ENCODE measurements at places on chromosomes 3 and 15. TPM values are rescaled to one million over a fixed set of nuclear protein-coding genes. Genes with fewer than 3 reads are reported as not detected.

DNA sequence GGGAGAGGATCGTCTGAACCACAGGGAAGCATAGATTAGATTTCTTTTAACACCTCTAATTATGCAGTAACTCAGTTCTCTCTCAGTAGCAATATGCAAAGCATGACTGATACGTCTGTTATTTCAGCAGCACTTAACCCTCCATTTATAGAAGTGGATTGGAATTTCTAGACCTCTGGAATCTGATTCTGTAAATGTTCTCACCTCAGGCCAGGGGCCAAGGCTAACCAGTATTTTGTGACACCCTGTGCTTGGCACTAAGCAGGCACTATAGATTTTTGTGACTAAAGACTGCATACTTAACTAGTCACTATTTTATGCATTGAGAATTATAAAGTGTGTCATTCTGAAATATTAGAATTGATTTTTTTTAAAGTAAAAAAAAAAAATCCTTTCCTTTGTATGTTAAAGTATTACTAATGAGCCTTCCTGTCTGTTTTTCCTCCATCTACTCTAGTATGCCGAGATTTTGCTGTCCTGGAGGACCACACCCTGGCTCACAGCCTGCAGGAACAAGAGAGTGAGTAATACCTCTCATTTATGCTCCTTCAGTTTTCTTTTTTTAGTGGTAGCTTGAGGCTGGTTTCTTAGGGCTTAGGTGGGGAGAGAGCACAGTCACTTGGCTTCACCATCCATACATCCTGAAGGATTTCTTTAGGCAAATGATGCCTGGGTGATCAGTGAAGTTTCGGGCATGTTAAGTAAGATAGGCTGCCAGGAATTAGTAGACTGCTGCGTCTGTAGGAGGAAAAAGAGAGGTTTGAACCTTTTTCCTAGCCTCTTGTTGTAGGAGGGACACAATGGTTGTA is 26.5 kb upstream of the UTS2B start:
- DNase-seq, result peak; percentile 59

- DNase-seq, result no peak
Observed at GRCh38 chr3:55704521-55704920, 217.4 kb upstream of the WNT5A start.

GRCh38 chr3:192915722-192916121 is 1.9 kb downstream of the MB21D2 start:
- no peak for DNase-seq

DNA sequence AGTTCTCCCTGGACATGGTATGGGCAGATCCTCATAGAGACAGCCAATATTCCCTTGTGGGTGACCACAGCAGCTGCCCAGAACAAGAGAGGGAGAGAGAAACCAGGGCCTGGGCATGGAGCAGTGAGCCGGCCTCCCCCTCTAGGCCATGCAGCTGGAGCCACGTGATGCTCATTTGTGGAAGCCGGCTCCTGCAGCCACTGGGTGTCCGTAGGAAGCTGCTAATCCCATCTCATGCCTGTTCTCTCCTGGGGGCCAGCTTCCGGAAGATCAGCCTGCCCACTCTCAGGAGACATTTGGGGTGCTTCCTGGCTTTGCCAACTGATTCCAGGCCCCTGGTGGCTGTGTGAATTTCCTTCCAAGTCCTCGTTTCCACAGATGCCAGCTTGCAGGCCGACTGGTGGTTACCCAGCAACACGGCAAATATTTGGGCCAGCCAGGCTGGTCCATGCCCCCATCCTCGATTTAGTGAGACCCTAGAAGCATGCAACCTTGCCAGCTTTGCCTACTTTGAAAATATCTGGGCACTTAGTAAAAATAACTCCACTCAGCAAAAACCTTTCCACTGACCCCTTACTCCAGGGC is 55.3 kb downstream of the LINGO1 start:
- DNase-seq, result peak; percentile 80

DNA sequence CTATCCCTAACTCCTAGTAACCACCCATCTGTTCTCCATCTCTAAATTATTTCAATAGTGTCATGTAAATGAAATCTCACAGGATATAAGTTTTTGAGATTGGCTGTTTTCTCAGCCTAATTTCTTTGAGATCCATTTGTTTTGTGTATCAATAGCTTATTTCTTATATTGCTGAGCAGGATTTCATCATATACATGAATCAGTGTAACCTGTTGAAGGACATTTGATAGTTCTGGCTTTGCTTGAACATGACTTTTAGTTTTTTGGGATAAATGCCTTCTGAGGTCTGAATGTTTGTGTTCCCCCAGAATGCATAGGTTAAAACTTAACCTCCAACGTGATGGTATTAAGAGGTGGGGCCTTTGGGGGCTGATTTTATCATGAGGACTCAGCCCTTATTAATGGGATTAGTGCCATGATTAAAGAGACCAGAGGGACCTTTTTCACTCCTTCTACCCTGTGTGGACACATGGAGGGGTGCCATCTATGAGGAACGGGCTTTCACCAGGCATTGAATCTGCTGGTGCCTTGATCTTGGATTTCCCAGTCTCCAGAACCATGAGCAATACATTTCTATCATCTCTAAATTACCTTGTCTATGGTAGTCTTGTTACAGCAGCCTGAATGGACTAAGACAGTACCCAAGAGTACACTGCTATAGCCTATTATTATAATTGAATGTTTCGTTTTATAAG is 118.3 kb downstream of the FNDC3B start:
- DNase-seq, result no peak

DNA sequence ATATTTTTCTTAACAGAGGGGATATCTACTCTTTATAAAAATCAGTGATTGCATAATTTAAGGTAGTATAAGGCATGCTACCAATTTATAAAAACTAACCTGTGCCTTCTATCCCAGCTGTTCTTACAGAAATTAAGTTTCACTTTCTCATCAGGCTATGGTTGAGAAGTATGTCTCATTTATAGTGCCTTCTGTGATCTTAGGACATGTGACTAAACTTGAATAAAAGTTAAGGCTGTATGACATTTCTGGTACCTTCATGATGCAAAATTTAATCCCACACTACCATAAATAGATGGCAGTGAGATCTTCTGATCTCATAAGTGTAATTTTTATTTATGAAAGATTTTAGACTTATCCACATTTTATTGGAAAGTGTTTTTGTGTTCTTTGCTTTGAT is 12.6 kb downstream of the TIPARP start:
- DNase-seq, result no peak

- no peak for DNase-seq
Observed at GRCh38 chr3:17077606-17078005, 192.9 kb downstream of the PLCL2 start.

GRCh38 chr3:168157903-168158302 is 62.2 kb upstream of the GOLIM4 start:
- no peak for DNase-seq

GRCh38 chr15:64045101-64045435 is 1.2 kb downstream of the DAPK2 start:
- DNase-seq, result no peak

- no peak for DNase-seq
Observed at GRCh38 chr3:150597646-150598045, 5.5 kb upstream of the SELENOT start.

DNA sequence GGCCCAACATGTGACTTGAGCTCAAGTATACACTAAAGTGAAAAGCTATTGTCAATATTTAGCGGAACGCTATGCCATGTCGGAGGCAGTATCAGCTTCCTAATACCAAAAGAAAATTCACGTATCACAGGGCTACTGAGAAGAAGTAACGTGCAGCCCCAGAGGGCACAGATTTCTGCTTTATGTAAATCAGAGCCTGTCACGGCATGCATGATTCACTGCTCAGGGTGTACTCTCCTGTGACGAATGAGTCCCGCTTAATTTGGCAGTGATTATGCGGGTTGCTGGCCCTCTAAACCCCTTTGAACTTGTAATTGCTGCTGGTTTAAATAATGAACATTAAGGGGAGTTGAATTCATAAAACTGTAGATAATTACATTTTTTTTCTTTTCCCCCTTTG is 85.3 kb downstream of the MEIS2 start:
- no peak for DNase-seq

DNA sequence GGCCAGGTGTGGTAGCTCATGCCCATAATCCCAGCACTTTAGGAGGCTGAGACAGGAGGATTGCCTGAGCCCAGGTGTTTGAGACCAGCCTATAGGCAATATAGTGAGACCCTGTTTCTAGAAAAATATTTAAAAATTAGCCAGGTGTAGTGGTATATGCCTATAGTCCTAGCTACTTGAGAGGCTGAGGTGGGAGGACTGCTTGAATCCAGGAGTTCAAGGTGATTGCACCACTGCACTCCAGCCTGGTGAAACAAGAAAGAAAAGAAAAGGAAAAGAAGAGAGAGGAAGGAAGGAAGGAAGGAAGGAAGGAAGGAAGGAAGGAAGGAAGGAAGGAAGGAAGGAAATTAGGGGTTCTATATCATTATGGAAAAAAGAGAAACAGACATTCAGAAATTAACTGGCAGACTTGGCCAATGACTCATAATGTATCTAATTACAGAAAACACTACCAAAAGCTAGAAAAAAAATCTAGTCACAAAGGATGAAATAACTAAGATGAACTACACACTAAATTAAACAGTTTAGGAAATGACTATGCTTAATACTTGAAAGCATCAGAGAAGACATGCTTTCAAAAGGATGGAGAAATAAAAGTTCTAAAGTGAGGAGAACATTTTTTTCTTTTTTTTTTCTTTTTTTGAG is 45.4 kb upstream of the TERB2 start:
- DNase-seq, result no peak

GRCh38 chr15:42338500-42338899 is 20.8 kb upstream of the CAPN3 start:
- DNase-seq, result no peak

- peak; percentile 70 for DNase-seq
Observed at GRCh38 chr15:58458076-58458475, 26.3 kb downstream of the LIPC start.

- DNase-seq, result no peak
Observed at GRCh38 chr3:188170461-188171459, 16.8 kb downstream of the LPP start.

- no peak for DNase-seq
Observed at GRCh38 chr3:125010393-125010792, 45.4 kb downstream of the HEG1 start.

- no peak for DNase-seq
Observed at GRCh38 chr15:80087104-80087503, 27.6 kb downstream of the ZFAND6 start.

GRCh38 chr3:117722856-117723255 is 1013.3 kb downstream of the TUSC7 start:
- DNase-seq, result no peak

DNA sequence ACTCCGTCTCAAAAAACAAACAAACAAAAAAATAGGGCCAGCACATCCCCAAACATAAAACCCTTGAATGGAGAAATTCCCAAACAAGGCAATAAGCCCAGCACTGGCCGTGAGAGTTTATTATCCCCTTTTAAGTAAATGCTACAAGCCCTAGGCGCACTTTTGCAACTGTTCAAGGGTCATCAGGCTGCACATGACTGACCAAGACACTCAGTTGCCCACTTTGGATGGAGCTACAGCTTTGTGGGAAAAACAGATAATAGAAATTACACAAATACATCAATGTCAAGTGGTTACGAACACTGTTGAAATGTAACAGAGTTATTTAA is 33.7 kb upstream of the ZNF445 start:
- no peak for DNase-seq

DNA sequence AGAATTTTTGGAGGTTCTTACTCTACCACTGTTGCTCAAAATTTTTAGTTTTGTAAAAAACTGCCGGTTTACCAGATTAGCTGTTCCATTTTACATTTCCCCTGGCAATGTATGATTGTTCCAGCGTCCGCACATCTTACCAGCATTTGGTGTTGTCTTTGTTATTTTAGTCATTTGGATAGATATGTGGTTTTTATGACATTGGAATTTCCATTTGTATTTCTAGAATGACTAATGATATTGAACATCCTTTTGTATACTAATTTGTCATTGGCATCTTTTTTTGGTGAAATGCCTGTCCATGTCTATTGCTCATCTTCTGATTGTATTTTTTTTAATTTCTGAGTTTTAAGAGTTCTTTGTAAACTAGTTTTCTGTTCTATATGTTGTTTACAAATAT is 28.5 kb downstream of the LRRC28 start:
- DNase-seq, result no peak

GRCh38 chr3:167609156-167609555 is 44.6 kb downstream of the WDR49 start:
- DNase-seq, result no peak

- no peak for DNase-seq
Observed at GRCh38 chr3:149368674-149369497, 8.6 kb downstream of the TM4SF1 start.

- no peak for DNase-seq
Observed at GRCh38 chr3:33355611-33356010, 78.4 kb downstream of the FBXL2 start.

The FRMD5 gene
- total RNA-seq, result 2.2 TPM

The SAMMSON gene
- 0.08 TPM for total RNA-seq

The GREM1 gene
- total RNA-seq, result 63.1 TPM

The AGTR1 gene
- total RNA-seq, result 5.6 TPM

The ACTRT3 gene
- total RNA-seq, result 2.8 TPM

The HRG gene
- not detected for total RNA-seq

The AMIGO3 gene
- total RNA-seq, result 1.8 TPM

The SLC2A2 gene
- not detected for total RNA-seq

The SCG3 gene
- total RNA-seq, result not detected

The PLSCR2 gene
- total RNA-seq, result not detected

The H1-8 gene
- not detected for total RNA-seq

The CHRM5 gene
- total RNA-seq, result not detected

The ZPLD1 gene
- total RNA-seq, result 0.59 TPM

The GOLGA8M gene
- total RNA-seq, result 0.64 TPM

The AADACL2 gene
- total RNA-seq, result not detected
